ENCODE measurements at places on chromosomes 4 and X.

DNA sequence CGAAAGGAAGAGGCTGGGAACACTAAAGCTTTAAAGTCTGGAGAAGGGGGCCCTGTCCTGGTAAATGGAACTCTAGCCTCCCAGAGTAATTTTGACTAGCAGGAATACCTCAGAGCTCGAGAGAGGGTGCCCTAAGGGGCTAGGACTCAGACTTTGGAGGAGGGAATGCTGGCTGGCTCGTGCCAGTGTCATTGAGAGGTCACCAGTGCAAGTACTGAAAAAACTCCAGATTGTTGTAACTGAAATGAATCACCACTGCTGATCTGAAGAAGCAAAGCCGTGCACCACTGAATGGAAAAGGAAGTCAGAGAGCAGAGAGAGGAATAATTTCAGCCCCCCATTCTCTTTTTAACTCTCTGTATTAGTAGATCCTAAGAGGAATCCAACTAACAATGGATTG, 690.2 kb downstream of the FAT4 start:
- no peak for DNase-seq

GRCh38 chrX:56975611-56976010, 19.7 kb downstream of the SPIN3 start:
- DNase-seq: no peak

GRCh38 chrX:100600340-100600739, 15.6 kb downstream of the TNMD start:
- no peak for DNase-seq

DNA sequence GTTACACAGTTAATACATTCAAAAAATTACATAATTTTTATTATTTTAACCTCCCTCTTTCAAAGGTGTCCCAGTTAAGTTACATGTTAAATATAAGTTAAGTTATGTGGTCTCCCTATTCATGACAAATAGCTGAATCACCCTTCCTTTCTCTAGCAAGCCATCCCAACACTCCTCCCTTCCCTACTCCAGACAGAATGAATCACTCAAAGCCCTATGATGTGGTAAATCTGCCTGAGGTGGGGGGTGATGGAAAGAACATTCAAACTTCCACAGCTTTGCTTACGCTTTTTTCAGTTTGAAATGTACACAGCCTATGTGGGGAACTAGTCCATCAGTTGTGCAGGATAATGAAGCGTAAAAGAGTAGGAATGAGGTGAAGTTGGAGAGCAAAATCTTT, 90.2 kb downstream of the CXCL13 start:
- no peak for DNase-seq

DNA sequence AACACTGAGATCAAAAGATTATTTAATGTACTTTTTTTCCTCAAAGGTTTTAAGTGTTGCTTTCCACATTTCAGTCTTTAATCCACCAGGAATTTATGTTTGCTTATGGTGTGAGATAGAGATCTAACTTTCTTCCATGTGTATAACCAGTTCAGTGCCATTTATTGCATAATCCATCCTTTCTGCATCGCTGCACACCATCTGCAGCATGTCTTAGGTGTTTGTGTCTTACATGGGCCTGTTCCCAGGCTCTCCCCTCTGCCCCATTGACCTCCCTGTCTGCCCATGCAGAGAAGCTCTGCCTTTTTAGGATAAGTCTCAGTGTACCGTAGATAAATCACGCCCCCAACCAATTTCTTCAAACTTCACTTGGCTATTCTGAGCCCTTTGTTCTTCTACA, 30.3 kb downstream of the NSDHL start:
- DNase-seq: no peak
